ENCODE measurements at places on chromosomes 1 and 21.

GRCh38 chr1:173383351-173383750 is 93.8 kb upstream of the PRDX6 start:
- no peak for DNase-seq

DNA sequence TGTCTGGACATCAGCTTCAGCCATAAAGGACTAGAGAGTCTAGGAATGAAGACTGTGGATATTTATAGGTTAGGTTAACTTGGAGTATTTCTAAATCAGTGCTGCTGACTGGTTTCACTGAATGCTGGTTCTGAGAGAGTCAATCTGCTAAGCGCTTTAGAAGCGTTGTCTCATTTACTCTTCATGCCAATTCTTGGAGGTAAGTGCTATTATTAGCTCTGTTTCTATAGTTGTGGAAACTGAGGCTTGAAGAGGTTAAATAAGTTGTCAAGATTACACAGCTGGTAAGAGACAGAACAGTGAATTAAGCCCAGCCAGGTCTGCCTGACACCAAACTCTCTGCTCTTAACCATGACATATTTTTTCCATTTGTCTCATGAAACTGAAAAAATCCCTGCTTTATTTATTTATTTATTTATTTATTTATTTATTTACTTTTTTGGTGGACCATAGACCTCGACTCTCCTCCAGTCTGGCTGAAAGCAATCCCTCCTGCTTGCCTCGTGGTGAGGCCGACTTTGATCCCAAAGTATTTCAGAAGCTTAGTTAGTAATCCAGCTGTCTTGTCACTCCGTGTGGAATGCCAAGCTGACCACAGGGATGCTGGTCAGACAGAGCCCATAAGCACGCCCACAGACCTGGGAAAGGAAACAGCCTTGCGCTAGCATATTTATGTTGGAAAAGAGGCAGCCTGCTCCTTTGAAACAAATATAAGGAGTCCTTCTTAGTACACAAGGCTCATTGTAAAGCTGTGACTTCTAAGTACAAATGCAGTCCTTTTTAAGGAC is 16.9 kb downstream of the NTMT2 start:
- peak; percentile 87 for DNase-seq

DNA sequence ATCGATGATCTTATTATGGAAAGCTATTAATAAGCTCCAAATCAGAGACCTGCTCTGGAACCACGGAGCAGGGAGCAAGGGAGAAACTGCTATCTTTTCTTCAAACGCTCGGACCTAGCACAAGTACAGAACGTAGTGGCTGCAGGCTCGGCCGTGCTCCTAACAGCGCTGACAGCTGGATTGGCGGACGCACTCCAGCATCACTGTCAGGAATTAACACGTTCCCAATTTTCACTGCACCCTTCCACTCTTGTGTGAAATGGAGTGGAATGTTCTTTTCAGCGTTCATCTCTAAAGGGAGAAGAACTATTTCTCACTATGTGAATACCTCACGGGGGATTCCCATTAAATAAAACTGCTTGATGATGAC is 106.9 kb downstream of the ZNF281 start:
- no peak for DNase-seq

- DNase-seq = no peak
Observed at GRCh38 chr1:93681101-93681988, at the start of gene BCAR3. Gene BCAR3, minus strand, starts transcription at chr1:93681837. Its CDS starts 6,907 bp downstream, at chr1:93674930.

DNA sequence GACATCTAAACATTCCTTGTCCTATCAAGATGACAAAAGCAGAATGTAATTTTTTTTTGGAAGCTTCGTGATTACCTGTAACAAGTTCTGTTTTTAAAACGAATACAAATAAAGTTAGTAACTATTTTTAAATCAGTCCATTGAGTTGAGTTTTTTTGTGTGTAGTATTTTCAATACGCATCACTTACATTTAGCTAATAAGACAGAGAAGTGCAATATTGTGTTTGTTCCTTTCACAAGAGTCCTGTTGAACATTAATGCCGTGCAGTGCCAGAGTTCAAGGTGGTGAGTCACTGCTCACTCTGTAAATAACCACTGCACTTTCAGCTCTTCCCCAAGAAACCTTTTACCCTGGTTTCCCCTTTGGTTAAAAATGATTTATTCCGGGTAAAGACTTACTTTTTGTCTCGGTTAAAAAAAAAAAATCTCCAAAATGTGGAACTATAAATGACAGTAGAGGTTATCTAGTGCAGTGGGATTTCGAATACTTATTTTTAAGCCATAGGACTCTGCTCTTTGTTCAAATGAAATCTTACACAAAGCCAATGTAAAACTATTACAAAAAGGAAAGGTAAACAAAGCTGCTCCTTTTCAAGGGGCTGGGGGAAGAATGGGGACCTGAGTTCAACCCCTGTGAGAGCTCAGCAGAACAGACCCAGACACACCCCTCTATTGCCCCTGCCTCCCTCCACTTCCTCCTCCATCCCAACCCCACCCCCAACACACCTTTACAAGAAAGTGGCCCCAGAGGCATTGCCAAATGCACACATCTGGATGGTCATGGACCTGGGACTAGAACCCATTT is 14.8 kb upstream of the NCMAP start:
- DNase-seq = peak; percentile 16

GRCh38 chr1:10195570-10195969 is 14.8 kb upstream of the KIF1B start:
- no peak for DNase-seq

DNA sequence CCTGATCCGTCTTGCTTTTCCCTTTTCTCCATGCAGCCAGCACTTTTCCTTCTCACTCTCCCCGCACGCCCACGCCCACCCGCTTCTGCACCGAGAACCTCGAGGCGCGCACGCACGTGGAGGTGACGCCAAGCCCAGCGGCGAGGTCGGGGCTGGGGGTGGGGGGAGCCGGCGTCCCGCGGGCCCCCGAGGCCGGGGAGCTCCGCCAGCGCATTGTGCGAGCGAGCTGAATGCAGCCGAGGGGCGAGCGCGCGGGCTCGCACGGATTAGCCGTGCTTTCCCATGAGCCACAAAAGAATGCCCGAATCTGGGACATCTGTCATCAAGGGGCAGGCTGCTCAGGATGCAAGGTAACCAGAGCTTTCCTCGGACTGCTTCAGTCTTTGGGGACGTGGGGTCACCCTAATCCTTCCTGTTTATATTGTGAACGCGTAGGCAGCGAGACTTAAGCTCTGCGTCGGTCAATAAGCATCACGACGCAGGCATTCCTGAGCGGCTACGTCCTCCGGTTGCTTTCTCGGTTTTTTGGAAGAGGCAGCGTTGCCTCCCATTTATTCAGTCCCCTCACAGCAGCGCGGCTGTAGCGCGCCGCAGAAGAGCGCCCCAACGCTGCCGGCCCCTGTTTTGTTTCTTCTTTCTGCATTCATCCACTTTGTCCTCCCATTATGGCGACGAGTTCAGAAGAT is 67.3 kb upstream of the AKT3 start:
- DNase-seq = peak; percentile 72
